Fibroblast of skin of scalp (primary cell): ENCODE measurements at places on chromosomes 11 and 22.

- DNase-seq, result peak; percentile 98
Measured at GRCh38 chr11:68659158-68659921, 25.0 kb upstream of the GAL start.

GRCh38 chr11:36002196-36002595 is 58.3 kb downstream of the LDLRAD3 start:
- DNase-seq, result no peak

GRCh38 chr11:75263944-75264349 is 23.4 kb downstream of the TPBGL start:
- no peak for DNase-seq

- DNase-seq, result no peak
Measured at GRCh38 chr11:71327156-71328085, 75.0 kb upstream of the SHANK2 start.

DNA sequence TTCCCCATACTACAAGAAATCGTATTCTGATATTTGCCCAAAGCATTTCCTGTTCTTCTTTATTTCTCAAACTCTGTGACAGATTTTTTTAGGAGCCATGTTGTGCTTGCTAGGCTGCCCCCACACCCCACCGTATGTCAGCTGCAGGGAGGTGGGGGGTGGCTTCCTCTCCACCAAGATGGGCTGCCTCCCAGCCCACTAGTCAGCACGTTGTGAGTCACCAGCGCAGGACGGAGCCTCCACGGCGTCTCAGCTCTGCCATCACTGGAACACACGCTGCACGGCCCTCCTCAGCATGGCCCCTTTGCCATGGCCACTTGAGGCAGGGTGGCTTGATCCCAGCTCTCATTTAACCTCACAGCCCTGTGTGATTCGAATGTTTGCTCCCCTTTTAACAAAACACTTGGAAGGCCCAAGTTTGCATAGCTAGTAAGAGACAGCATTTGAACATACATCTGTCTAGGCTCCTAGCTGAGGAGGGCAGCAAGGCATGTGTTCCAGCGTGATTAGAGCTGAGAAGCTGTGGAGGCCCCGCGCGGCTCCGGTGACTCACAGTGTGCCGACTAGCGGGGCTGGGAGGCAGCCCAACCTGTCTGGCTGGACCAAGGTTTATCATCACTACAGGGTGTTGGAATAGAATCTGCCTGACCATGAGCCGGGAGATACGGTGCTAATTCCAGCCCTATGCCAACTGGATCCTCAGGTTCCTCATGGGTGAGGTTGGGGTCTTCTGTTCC is 180.7 kb upstream of the NCAM1 start:
- peak; percentile 65 for DNase-seq

GRCh38 chr22:32175115-32175514 is 16.0 kb upstream of the C22orf42 start:
- DNase-seq, result no peak
